ENCODE measurements at places on chromosomes 16 and 17.

GRCh38 chr17:17767154-17767869 lies 69.5 kb downstream of the SREBF1 start:
- H3K4me3 ChIP-seq = no peak overlapping the region
- H3K4me1 ChIP-seq = peaks cover 11% of the 10 kb centered on the region
- no peak overlapping the region for H3K27ac ChIP-seq
- no peaks in the 10 kb centered on the region for H3K27me3 ChIP-seq

- peaks cover 4% of the 10 kb centered on the region for H3K27me3 ChIP-seq
- DNase-seq = no peak
- H3K27ac ChIP-seq = peak overlapping the region; percentile 81
- H3K4me3 ChIP-seq = peak overlapping the region; percentile 93
Observed at GRCh38 chr16:23148166-23148512, 1.1 kb downstream of the USP31 start.

DNA sequence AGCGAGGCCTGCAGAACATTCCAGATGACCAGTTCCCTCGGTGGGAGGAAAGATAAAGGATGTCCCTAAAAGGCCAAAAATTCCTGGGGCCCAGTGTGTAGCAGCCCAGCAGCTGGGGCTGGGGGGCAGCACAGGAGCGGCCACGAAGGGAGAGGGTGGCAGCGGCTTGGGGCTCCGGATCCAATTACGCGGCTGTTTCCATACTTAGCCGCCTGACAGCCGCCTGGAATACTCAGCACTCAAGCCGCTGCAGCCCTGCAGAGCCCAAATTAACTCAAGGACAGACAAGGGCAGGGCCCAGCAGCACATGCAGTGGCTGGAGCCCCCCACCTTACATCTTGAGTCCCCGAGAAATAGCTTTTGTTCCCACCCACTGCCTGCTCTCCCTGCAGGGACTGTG lies 1.3 kb downstream of the SRL start:
- no peak for DNase-seq
- H3K36me3 ChIP-seq = no peaks in the 10 kb centered on the region
- no peak overlapping the region for H3K27ac ChIP-seq
- H3K4me3 ChIP-seq = no peak overlapping the region
- no peaks in the 10 kb centered on the region for H3K27me3 ChIP-seq

DNA sequence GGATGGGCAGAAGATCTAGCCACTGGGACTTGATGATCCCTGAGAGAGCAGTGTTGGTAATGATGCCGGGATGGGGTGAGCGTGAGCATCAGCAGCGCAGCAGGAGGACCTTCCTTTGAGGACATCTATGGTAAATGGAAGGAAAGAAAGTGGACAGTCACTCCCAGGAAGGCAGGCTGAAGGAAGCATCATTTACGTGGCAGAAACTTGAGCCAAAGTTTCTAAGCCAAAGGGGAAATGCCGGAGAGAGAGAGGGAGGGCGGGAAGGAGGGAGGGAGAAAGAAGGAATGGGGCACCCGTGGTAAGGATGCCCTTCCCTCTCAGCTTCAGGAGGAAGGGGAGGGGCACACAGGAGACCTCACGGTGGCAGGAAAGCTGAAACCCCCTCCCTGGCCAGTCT lies 86.3 kb upstream of the CACNG5 start:
- H3K4me3 ChIP-seq = no peak overlapping the region
- DNase-seq = no peak
- no peak overlapping the region for H3K27ac ChIP-seq
- no peaks in the 10 kb centered on the region for H3K27me3 ChIP-seq
- H3K36me3 ChIP-seq = peaks cover 28% of the 10 kb centered on the region
- no peaks in the 10 kb centered on the region for H3K4me1 ChIP-seq

Measured in T-helper 2 cell treated with Interferon-gamma antibody and Interleukin-4, amounts not matched to agents 5 μg/mL and 100 μg/mL, for 36 hours (primary cell).